Activated T-helper 1 cell treated with anti-CD3 and anti-CD28 coated beads, Interleukin-2, amount 50 U/mL, for 16 hours (primary cell): ENCODE measurements at places on chromosomes 16 and 17.

- no peak for DNase-seq
These were observed 25.4 kb downstream of the ZNRF1 start for GRCh38 chr16:75024182-75024581.

DNA sequence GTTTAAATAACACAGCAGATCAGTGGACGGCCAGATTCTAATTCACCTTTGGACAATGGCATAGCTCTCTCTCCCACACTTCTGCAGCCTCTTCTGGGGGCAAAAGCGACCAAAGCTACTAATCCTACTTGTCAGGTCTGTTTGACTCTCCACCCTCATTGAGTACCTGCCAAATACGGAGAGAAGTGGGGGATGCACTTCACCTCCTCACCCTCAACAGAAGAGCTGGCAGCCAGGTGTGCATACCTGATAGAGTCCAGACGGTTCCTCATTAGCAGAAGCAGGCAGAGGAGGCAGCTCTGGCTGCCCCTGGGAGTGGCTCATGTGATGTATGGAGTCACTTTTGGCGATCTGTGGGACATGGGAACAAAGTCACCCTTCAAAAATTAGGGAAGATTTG is 4.9 kb downstream of the DNAH3 start:
- no peak for DNase-seq

DNA sequence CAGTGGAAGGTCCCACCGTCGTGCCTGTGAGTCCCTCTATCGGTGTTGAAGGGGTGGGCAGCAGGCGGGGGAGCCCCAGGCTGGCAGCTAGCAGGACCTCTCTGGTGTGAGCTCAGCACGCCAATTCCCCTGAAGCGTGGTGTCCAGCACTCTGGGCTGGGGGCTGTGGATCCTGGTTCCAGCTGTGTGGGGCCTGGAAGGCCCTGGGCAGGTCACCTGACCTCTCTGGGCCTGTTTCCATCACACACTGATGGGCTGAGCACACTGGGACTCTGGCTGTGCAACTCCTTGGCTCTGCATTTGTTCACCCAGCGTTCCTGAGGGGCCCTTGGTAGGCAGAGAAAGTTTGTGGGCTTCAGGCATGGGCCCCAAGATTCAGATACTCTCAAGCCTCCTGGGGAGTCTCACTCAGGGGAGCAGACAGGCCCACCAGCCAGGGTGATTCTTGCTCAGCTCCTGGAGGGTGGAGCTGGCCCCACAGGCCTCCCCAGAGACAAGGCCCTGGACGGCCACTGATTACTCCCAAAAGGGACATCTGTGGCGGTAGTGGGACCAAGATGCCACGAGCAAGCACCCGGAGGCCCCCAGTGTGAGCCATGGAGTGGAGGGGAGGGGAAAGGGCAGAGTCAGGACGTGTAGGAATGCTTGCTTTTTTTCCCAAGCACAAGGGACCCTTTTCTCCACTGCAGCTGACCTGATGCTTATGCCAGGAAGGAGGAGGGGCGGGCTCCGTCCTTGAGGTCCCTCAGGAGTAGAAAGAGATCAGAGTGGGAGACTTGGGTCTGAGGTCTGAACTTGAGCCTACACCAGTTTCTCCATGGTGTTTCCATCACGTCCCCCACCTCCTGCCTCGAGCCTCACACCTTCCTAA is 8.5 kb downstream of the SCGB1C2 start:
- no peak for DNase-seq

- no peak for DNase-seq
These were observed 19.5 kb downstream of the SEC14L1 start for GRCh38 chr17:77160091-77160874.

GRCh38 chr16:89300311-89300975 is 82.9 kb downstream of the ZNF778 start:
- no peak for DNase-seq

DNA sequence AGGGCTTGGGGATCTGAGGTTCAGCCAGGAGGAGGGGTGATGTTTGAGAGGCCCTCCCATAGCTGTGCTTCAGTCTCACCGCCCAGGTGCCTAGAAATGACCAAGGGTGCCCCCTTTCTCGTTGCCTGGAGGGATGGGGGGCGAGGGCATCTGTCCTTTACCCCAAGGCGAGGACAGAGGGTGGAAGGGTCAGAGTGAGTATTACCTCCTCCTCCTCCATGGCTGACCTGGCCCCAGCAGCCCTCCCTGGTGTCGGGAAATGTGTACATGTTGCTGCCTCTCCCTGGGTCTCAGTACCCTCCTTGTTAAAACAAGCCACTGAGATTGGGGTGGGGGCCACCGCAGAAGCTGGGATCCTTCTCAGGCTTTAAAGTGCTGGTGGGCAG is 2.4 kb downstream of the NECAB2 start:
- DNase-seq: no peak

DNA sequence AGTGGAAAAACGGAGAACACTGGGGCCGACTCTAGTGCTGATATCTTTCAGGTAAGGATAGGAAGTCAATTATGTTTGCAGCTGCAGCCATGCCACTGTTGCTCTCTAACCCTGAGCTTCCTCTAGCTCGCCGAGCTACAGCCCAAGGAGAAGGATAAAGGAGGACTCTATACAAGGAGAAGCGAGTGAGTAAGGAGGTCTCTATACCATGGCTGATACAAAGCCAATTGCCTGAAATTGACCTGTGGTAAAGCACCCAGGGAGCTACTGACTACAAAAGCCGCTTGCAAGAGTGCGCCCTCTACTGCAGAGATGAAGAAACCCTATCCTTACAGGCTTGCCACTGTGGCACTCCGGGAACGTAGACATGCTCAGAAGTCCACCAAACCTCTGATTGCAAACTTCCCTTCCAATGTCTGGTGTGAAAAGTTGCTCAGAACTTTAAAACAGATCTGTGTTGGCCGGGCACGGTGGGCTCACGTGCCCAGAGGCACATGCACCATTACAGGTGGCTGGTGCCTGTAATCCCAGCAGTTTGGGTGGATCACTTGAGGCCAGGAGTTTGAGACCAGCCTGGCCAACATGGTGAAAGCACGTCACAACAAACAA is 10.8 kb upstream of the SLC46A1 start:
- peak; percentile 15 for DNase-seq

- DNase-seq: no peak
These were observed 54.7 kb downstream of the NXN start for GRCh38 chr17:924711-925475.

GRCh38 chr17:39410279-39410678 is 8.9 kb upstream of the FBXL20 start:
- DNase-seq: no peak

- no peak for DNase-seq
These were observed 12.8 kb downstream of the SLC47A1 start for GRCh38 chr17:19546289-19547065.

- no peak for DNase-seq
These were observed 150.4 kb upstream of the CIBAR2 start for GRCh38 chr16:85262558-85263238.

- no peak for DNase-seq
These were observed 15.1 kb downstream of the NQO1 start for GRCh38 chr16:69711115-69711740.

- DNase-seq: no peak
These were observed 1141.1 kb downstream of the CDH11 start for GRCh38 chr16:63980763-63981162.

- DNase-seq: no peak
These were observed 1.3 kb upstream of the SLC46A1 start for GRCh38 chr17:28407130-28407973.

- DNase-seq: no peak
These were observed 533 bp upstream of the MEFV start for GRCh38 chr16:3256866-3257465.

DNA sequence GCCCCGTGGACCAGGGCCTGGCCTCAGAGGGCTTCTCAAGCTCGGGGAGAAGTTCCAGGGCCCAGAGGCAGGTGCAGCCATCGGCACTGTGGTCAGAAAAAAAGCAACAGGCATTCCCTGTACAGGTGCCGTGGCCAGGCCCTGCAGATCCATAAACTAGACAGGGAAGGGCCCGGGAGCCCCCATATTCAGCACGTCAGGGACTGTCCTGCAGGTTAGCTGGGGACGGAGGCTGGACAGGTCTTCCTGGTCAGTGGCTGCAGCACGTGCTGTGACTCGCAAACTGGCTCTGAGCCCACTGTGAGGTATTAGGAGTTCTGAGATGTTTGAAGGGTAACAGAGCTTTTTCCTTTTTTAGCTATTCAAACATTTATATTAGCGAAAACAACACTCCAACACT is 15.0 kb upstream of the C16orf95 start:
- DNase-seq: no peak

- DNase-seq: no peak
These were observed 7.4 kb downstream of the CBFB start for GRCh38 chr16:67036323-67036741.

DNA sequence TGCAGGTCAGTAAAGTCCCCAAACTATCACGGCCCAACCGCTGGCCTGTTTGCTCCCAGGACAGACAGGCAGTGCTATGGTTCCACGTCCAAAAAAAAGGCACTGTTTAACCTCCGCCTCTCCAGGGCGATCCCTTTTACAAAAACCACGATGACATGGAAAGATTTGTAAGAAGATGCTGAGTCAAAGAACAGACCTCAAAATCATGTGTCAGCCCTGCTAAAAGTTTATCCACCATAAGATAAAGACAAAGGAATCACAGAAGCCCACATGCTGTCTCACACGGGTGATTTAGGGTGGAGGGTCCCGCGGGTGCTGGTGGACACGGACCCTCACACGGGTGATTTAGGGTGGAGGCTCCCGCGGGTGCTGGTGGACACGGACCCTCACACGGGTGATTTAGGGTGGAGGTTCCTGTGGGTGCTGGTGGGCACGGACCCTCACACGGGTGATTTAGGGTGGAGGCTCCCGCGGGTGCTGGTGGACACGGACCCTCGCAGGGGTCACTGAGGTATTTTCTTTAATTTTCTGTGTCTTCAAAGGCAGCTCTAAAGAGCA is 117.2 kb upstream of the METRNL start:
- no peak for DNase-seq

DNA sequence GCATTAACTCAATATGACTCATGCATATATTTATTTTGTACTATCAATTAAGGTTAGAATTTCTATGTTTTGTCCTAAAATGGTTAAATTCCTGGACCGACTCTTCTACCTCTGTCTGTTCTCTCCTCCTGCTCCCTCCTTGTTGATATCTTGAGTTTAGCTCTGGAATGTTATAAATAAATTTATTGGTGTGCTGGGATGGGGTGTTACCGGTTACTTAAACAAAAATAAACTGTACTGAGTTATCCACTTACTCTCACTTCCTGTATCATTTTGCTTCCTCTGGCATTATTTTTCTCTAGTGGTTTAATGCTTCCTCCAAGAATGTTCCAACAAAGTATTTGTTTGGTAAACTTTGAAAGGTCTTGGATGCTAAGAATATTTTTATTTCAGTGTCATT is 120.1 kb downstream of the ABCA8 start:
- DNase-seq: no peak

- no peak for DNase-seq
These were observed 17.1 kb upstream of the RHOT1 start for GRCh38 chr17:32124985-32125847.

- DNase-seq: no peak
These were observed 122.4 kb upstream of the TMEM97 start for GRCh38 chr17:28196636-28197035.

DNA sequence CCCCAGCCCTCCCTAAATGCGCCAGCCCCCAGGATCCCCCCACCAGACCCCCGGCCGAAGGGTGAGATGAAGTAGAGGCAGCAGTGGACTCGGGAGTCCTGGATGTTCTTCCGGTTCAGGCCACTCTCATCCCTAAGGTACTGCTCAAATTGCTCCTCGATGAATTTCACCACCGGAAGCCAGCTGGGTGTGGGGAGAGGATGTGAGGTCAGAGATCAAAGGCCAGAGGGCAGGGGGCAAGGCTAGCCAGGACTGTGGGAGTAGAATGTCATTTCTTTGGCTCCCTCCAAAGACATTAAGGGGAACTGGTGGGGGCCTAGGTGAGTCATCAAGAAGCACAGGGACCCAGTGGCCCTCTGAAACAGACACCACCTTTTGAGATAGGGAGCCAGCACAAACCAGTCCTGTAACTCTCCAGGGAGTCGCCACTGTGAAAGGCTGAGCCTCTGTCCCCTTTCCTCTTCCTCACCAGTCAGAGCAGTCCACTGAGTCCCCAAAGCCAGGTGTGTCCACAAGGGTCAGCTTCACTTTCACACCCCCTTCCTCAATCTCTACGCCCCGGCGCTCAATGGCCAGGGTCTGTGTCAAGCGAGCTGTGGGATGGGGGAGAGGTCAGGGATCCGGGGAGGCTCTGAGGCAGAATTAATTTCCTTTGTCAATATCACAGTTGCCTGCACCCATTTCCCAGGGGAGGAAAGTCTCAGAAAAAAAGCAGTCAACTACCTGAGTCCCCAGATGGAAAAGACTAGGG is 895 bp downstream of the SEPTIN1 start:
- no peak for DNase-seq

- DNase-seq: no peak
These were observed 1.0 kb upstream of the NLRC5 start for GRCh38 chr16:56988161-56988947.

GRCh38 chr17:35345926-35346771 is 27.3 kb downstream of the SLFN11 start:
- no peak for DNase-seq

DNA sequence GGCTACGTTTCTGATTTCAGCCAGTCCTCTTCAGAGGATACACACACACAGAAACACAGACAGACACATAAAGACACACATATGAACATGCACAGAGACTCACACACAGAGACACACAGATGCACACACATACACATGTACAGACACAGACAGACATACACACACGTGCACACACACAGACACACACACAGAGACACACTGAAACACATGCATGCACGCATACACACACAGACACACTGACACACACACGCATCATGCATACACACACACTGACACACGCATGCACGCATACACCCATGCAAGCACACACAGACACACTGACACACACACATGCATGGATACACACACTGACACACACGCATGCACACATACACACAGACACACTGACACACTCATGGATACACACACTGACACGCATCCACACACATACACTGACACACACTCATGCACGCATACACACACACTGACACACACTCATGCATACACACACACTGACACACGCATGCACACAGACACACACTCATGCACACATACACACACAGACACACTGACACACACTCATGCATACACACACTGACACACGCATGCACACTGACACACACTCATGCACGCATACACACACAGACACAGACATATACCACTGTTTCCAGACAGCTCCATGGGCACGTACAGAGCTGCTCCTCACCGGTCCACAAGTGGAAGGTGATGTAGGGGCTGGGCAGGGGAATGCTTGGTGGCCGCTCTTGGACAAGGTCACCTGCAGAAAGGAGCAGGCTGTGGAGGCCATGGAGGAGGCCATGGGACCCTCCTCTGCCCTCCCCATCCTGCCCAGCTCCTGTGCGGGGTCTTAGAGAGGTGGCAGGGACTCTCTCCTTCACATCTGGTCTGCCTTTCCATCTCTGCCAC is 30.1 kb upstream of the MFSD6L start:
- DNase-seq: no peak

DNA sequence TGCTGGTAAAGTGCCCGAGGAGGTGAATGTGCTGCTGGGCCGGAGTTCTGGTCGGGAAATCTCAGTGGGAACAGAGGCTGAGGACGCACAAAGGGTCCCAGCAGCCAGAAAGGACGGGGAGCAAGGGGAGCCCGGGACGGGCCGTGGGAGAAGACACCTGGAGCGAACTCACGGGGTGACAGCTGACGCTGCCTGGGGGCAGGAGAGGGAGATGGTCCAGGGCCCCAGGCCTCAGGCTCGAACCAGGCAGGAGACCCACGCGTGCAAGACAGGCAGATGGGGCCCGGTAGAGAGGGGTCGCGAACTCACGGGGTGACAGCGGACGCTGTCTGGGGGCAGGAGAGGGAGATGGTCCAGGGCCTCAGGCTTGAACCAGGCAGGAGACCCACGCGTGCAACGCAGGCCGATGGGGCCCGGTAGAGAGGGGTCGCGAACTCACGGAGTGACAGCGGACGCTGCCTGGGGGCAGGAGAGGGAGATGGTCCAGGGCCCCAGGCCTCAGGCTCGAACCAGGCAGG is 72.9 kb downstream of the METRNL start:
- DNase-seq: no peak
